ENCODE measurements at places on chromosomes 2 and 18.

- no peak for DNase-seq
Observed at GRCh38 chr2:238231809-238232208, 8.0 kb downstream of the HES6 start.

DNA sequence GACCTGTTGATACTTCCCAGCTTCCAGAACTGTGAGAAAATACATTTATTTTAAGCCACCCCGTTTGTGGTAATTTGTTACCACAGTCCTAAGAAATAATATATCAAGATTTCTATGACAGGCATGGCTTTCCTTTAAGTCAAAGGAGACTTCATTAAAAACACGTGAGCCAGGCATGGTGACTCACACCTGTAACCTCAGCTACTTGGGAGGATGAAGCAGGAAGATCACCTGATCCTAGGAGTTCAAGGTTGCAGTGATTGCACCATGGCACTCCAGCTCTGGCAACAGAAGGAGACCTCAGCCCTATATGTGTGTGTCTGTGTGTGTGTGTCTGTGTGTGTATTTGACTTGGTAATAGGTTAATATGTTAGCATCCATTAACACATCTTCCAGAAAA is 69.8 kb upstream of the SCN7A start:
- DNase-seq: no peak

- no peak for DNase-seq
Observed at GRCh38 chr2:17593841-17594491, 53.5 kb downstream of the VSNL1 start.

DNA sequence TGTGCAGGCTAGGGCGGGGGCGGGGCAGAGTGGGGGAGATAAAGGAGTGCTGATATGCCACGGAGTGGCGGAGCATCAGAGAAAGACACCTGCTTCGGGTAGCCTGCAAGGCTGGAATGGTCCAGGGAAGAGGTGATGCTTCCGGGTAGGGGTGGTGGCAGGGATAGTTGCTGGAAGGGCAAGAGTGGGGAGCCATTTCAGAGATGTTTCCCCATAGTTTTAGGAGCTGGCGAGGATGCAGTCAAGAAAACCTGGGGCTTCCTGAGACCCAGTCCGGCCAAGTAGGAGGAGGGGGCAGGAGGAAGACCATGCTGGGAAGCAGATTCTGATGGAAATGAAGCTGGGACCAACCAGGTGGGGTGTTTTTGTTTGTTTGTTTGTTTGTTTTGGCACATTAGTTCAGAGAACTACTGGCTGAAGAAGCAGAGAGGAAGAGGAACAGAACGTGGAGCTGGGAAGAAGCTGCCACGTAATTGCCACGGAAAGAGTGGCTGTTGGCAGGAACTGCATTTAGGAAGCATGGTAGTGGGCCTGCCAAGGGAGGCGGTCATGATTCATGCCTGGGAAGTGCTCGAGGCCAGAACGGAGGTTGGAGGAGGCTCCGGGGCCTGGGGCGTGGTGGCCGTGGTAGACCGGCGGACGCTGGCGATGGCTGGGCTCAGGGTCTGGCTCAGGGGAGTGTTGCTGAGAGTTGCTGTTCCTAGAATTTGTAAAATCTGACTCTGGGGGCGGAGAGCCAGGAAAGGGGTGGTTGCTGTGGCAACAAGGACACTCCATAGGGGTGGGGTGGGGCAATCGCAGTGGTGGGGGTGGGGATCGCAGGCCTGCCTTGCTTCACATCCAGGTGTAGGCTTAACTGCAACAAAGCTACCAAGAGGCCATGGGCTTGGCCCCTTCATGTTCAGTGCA is 8.6 kb upstream of the INPP5D start:
- DNase-seq: no peak

GRCh38 chr2:212797484-212798205 is 259.0 kb upstream of the ERBB4 start:
- DNase-seq: no peak

GRCh38 chr2:37563375-37564015 is 107.9 kb downstream of the CDC42EP3 start:
- no peak for DNase-seq
